ENCODE measurements at places on chromosomes 6 and 20.

DNA sequence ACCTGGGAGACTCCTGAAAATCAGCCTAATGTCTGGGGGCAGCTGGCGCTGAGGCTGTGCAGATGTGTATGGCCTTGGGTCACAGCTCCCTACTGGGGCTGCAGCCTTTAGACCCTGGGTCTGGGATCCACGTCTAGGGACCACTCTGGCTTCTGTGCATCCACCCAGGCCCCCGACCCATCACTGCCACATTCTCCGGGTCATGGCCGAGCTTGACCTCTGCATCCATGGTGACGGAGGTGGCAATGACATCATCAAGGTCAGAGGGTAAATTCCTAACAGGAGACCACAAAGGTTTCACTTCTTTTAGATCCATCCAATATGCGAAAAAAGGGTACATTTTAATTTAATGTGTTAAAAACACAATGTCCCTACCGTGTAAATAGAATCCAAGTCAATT, 14.5 kb upstream of the PCMTD2 start:
- DNase-seq: no peak

DNA sequence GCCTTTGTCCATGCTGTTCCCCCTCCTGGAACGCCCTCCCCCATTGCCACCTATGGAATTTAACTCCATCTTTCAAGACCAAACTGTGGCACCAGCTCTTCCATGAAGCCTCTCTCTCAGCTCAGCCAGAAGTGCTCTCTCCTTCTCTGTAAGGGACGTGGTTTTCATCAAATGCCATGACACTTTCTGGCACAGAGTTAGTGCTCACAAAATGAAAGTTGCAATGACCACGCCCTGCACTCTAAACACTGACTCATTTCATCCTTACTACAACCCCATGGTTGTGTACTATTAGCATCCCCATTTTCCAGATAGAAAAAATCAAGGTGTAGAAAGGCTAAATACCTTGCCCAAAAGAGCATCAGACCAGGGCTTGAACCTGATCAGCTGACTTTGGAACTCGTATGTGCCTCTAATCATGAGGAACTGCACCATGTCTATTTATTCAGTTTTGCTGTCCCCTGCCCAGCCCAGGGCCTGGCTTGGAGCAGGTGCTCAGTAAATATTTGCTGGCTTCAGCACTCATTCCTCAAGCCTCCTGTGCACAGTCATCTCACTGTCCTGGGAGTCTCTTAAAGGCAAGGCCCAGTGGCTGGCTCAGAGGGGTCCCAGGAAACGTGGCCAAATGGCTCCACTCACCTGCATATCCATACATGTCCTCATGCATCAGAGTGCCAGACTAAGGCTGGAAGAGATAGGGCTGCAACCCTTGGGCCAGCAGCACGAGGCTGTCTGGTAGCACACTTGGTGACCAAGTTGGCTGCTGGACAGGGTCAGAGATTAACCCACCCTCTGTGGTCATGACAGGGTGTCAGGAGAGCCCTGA, 77.9 kb downstream of the MRPL14 start:
- DNase-seq: no peak

- DNase-seq: no peak
Measured at GRCh38 chr6:81838031-81838430, 85.5 kb upstream of the TENT5A start.

DNA sequence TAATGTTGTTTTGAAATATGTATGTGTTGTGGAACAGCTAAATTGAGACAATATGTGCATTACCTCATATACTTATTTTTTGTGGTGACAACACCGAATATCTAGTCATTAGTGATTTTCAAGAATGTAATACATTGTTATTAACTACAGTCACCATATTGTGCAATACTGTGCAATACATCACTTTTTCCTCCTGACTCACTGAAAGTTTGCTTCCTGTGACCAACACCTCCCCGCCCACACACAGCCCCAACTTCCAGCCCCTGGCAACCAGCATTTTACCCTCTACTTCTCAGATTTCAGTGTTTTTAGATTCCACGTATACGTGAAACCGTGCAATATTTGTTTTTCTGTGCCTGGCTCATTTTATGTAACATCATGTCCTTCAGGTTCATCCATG, 627.9 kb downstream of the PRKN start:
- no peak for DNase-seq

DNA sequence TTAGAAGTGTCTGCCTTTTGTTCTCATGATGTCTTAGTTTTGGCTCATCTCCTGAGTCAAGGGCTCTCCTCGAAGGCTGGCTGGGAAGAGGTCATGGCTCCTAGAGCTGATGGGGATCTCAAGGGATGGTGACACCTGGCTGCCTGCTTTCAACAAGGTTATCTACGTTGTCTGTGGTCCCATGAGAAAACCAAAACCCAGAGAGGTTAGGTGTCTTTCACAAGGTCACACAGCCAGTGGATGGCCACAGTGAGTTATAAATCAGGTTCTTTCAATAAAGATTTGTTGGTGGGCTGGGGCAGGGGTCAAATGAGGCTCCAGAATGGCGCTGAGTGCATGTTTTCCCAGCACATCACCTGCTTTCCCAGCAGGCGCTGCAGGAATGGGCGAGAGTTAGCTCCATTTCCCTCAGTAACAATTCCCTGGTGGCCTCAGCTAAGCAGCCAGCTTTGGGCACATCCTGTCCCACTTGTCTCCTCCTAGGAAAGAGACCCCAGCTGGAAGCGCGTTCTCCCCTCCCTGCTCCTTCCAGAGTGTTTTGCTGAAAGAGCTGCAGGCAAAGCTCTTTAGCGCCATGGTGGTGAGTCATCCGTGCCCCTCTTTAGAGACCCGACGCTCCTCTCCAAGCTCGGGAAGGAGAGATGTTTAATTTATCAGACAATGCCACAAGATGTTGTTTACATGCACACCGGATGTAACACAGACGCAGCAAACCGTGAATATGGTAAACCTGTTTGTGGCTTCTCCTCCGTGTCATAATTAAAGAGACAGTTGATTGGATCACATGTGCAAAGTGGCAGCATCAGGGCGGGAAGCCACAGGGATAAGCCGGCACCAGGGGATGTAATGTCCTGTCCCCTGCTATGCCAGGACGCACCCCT, 109.7 kb downstream of the LRFN2 start:
- DNase-seq: peak; percentile 1

GRCh38 chr20:18363708-18364107, 75.4 kb downstream of the ZNF133 start:
- no peak for DNase-seq

DNA sequence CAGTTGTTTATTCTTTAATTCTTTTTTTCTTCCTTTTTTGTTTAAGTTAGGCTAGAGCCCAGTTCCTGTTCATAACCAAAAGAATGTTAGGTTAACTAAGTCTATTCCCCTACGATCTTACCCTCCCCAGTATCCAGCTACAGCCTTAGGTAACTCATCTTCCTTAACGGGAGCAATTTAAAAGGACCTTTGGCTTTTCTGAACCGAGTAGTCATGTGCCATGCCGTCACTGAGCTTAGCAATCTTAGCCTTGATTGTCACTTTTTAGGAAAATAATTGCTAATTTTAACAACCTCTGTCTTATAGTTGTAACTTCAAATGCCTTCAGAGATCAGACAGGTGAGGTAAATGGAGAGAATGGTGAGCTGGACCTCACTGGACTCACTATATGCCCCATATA, 6.2 kb downstream of the METTL24 start:
- no peak for DNase-seq

DNA sequence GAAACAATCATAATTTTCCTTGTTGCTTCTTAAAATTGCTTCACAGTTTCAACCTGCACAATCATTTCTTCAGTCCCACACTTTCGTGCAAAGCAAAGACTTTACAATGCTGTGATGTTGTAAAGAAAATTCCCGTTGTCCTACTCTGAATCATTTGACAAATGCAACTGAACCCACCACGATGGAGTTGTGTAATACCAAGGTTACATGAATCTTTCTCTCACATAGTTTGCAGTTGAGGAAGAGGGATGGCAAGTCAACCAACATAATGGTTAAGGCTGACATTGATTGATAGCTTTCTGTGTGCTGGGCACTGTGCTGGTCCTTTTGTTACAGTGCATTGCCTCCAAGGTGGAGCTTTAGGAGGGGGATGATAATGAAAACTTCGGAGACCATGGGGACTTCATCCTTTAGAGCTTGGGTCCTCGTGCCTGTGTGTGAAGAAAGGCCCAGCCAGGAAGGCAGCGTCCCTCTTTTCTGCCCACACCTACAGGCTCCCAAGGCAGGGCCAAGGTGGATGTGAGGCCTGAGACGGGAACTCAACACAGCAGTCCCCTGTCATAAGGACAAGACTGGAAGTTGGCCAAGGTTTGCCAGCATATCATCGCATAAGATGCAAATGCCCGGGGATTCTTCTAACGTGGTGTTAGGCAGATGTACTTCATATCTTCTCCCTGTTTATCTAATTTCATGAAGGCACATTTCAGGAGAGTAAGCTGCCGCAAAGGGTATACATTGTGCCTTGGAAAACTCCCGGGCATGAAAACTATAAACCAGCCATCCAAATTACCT, 96.9 kb downstream of the LY86 start:
- DNase-seq: no peak

DNA sequence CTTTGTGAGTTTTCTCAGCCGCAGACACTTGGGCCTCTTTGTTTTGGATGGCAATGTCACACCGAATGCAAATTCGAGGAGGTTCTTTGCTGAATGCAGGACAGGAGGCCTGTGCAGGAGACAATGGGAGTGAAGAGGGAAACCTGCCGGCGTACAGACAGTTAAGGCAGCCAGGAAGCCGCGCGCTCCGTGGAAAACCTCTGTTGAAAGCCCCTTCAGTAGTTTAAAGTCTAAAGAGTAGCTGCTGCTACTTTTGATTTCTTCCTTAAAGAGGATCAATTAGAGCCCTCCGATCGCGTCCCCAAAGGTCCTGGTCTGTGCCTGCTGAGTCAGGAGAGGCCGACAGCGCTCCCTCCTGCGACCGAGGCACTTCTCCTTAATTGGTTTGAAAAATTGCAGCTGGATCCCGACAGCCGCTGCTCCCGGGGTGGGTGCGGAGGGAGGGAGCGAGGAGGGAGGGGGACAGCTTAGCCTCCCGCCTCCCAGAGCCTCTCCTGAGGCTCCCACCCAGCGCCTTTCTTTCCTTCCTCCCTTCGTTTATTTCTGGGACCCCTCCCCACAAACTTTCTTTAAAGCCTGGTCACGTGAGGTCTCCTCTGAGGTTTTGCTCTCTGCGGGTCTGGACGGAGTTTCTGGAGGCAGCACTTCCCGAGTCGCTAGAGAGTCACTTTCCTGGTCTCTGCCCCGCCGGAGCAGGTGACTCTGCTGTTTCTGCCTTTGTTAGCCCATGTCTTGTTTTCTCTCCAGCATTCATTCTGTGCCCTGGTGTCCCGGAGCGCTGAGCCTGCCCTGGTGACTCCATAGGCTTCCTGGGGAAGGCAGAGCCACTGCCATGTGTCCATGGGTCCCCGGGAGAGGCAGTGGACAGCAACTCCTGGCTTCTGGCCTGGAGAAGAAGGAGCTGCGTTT, 22.3 kb upstream of the RPP40 start:
- no peak for DNase-seq

DNA sequence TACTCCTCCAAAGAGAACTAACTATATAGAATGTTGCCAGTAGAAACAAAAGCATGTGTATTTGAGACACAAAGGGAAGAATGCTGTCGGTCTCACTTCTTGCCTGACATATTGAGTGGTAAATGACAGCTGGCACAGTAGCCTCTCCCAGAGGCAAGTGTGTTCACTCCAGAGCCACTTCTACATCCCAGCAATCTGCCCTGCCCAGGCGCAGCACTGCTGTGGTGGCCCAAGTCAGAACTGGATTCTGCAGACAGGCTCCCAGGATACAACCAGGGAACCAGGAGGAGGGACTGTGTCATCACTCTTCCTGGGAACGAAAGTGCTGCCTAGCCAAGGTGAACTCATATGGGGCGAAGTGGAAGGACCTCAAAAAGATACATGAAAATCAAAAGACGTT, 103.2 kb upstream of the ARMC2 start:
- DNase-seq: no peak

DNA sequence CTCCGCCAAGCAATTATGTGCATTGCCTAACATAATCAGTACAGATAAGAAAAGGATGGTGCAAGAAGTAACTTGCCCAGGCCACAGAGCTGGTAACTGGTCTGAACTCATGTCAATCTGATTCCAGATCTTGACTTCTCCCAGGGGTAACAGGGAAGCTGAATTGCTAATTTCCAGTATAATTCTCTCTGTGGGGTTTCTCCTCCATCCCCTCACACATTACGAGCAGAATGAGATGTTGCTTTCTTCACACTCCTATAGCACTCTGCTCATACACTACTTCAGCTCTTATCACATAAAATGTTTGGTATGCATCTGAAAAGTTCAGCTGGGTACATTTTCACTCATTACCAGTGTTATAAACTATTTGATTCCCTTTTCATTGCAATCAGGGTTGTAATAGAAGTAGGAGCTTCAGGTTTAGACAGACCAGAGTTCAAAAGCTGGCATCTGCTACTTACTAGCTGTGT, 24.0 kb upstream of the LRRC1 start:
- no peak for DNase-seq

DNA sequence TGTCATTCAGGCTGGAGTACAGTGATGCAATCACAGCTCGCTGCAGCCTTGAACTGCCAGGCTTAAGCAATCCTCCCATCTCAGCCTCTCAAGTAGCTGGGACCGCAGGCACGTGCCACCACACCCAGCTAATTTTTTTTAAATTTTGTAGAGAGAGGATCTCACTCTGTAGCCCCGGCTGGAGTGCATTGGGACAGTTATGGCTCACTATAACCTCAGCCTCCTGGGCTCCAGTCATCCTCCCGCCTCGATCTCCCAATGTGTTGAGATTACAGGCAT, 86.5 kb downstream of the SERAC1 start:
- no peak for DNase-seq

DNA sequence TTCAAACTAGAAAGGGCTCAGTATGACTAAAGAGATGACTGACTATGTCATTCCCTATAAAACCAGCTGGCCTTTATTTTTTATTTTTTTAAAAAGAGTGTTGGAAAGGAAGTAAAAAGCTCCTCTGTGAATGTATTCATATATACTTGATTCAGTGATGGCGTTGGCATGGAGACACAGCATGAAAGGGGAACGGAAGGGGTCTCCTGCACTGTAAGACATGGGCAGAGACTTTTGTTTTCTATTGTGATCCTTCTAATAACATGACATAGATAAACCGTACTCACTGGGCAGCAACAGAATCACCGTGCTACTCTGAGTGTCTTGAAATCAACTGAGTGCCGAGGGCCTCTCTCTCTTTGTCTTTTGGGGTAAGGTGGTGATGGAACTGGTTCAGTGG, 228.1 kb upstream of the RIN2 start:
- no peak for DNase-seq

- peak; percentile 93 for DNase-seq
Measured at GRCh38 chr20:33993576-33994221, at the start of gene RALY. TSS of gene RALY (plus strand) at chr20:33993911. CDS start at chr20:34072075, 78,164 bp downstream.

DNA sequence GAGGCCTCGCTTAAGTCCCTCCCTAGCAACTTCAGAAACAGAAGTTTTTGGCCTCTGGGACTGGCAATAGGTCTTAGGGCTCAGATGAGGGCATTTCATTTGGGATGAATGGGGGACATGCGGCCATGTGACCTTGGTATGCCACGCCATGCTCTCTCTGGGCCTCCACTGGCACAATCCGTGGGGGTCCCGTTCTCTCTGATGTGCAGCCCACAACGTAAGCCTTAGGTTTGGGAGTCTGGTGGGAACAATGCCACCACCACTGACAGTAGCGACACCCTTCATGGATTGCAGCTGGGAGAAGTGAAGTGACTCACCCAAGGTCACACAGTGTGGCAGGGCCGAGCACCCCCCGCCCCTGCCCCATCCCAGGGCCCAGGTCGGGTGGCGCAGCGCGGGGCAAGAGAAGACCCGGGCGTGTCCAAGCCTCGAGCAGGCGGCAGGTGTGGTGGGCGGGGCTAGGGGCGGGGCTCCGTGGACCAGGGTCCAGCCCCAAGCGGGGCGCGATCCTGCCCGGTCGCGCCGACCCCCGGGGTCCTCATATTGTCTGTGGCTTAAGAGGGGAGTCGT, 864 bp upstream of the CEBPB start:
- no peak for DNase-seq
